ENCODE measurements at places on chromosomes 4 and X.

DNA sequence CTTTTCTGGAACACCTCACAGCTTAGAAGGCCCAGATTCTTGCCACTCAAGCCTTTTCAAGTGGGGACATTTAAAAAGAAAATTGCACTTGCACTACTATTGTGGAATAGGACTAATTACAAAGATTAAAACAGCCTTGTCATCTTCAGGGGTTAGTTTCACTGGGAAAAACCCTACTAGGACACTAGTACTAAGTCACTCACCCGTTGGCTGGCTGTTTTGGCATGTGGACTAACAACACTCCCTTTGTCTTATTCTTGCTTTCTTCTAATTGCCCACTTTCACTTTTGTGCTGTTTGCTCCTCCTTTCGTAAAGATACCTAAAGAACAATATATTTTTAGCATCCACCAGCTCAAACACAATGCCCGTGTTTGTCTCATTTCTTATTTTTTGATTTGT, 200.9 kb upstream of the MID1 start:
- DNase-seq: no peak

GRCh38 chrX:148593146-148593545, 92.7 kb downstream of the AFF2 start:
- no peak for DNase-seq

DNA sequence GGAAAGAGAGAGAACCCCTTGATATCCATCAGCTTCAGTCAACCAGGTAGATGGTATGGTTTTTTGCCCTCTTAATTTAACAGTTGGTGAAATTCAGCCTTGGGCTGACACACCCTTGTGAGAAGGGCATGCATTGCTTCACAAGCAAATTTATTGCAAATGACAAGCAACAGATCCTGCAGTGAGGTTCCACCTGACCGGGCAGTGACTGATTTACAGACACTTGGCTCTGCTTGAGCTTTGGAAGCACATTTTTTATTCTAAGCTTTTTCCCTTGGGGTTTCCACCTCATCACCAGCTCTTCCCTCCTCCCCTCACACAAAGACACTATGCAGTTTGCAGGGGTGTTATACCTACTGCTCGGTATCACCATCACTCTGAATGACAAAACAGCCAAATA, 28.3 kb upstream of the SERTM2 start:
- no peak for DNase-seq

- no peak for DNase-seq
Measured at GRCh38 chrX:69207216-69207615, 42.0 kb upstream of the PJA1 start.

GRCh38 chr4:82801910-82802521, 3.4 kb upstream of the SCD5 start:
- DNase-seq: peak; percentile 72

DNA sequence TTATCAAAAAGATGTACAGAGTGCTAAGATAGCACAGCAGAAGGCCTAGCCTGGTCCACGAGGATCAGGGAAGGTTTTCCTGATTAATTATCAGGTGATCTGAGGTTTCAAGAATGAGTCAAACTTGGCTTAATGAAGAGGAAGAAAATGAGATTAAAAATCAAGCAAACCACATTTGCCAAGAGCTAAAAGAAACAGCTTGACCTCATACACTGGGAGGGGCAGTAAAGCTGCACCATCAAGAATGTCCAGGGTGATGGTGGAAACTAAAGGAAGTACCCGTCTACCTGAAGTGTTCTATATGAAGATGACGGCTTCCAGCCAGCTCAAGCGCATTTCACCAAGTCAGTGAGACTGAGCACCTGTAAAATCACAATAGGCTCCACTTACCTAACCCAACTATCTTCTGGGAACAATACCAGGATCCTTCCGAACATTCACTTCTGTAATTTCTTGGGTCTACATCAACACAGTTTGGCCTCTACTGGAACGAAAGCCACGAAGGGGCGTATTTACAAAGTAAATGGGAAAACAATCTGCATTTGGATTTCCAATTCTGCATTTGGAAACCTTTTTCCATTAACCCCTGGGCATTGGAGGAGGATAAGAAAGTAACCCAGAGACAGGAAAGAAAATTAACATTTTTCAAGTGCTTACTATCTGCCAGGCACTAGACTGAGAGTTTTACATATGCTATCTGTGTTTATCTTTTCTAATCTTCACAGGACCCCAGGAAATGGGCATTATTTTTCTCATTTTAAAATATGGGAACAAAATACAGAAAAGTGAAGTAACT, 114.0 kb upstream of the DCLK2 start:
- DNase-seq: no peak

DNA sequence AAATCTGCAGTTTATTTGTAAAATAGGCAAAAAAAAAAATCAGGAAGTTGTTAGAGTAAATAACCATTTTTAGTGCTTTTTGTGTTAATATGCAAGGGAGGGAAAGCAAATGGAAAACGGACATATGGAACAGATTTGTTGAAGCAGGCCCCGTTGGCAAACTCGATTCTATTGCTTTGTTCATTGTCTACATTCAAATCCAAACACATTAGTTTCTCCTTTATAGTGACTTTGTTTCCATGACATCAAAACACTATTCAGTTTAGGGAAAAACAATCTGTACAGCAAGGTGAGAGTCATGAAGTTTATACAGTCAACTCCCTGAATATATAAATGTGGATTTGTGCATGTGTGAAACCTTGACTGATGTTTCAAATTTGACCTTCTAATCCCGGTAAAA, 142.2 kb downstream of the FAM47A start:
- no peak for DNase-seq

DNA sequence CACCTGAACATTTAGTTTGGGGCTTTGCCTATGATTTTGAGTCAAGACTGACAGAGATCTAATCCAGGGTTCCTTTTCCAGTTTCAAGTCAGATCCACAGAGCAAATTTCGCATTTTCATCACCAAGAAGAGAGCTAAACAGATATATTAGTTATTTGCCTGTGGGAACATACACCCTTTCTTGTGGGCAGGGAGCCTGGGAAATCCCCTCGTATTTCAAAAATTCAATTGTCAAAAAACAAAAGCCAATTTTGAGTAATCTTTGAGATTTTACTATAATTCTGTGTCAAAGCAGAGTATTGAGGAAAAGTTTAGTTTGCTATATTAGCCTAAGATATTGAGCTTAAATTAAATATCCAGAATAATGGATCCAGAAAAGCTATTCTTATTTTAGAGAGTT, 56.6 kb downstream of the AFM start:
- DNase-seq: no peak

DNA sequence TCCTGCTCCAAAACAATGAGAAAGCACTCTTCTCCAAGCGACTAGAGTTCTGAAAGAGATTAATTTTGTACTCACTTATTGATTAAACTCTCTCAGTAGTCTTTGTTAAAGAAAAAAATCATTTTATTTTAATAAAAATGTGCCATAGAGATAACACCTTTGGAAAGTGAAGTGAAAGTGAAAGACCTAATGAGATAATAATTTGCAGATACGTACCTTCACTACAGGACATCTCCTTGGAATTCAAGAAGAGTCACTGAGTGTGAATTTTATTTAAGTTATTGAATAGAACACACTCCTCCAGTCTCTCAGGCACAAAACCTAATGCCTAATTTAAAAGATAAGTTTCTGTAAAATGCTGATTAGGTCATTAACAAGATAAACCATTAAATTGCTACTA, 1070.6 kb upstream of the GRID2 start:
- no peak for DNase-seq

- no peak for DNase-seq
Measured at GRCh38 chrX:44019911-44020310, 46.7 kb upstream of the NDP start.

DNA sequence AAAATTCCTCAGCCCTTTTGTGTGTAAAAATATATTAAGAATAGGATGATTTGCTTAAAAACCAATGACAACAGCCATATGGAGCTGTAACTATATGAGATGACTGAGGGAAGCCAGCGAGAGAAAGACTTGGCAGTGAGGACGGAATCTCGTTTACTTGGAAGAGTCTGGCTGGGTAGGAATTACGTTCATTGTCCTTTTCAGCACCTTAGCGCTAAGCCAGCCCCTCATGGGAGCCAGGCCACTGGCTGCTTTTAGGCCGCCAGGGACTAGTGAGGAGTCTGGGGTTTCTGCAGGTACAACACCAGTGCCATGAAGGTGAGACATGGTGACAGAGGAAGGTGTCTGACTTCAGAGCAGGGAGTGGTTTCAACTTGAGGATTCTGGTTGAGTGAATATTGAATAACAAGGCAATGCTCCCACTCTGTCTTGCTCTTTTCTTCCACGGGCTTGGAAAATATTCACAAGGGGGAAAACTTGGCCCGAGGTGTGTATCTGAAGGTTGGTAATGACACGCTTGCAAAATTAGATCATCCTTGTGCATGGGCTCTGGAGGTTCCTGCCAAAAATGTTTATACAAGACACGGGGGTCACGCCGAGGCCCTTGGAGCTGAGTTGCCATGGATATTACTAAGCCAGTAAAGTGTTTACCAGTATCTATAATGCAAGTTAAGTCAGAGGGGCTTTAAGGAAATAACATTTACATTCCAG, 17.4 kb downstream of the KLF3 start:
- peak; percentile 76 for DNase-seq

- peak; percentile 60 for DNase-seq
Measured at GRCh38 chrX:136847874-136848273, 32.7 kb downstream of the RBMX start.

DNA sequence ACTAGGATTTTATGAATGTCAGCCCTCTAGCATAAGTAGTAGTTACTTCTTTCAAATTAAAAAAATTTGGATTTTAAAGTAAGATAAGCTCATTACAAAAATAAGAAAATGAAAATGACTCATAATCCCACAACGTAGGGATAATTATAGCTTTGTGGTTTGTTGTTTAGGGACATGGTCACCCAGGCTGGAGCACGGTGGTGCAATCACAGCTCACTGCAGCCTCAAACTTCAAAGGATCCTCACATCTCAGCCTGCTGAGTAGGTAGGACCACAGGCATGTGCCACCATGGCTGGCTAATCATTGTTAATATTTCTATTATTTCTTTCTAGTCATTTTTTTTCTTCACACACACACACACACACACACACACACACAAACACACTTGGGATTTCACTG, 57.6 kb downstream of the PLAC1 start:
- peak; percentile 67 for DNase-seq

DNA sequence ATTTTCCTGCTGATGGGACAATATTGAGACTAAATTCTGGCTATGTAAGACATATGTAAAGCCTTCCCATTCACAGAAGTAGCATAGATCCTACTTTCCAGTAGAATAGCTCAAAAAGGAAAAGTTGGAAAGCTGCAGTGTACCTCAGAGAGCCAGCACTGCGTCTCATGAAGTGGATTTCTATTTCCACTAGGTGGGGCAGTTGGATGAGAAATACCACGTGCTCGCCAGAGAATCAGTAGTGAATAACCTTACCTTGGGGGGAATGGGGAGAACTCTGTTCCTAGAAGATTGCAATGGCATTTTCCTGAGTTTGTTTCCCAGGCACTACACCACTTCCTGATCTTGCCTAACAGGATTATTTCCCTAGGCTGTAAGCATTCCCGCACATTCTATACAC, 907.1 kb downstream of the FSTL5 start:
- peak; percentile 41 for DNase-seq

- peak; percentile 92 for DNase-seq
Measured at GRCh38 chr4:39319676-39320075, 46.5 kb downstream of the RFC1 start.

GRCh38 chr4:147078362-147078761, 132.7 kb upstream of the TTC29 start:
- no peak for DNase-seq

DNA sequence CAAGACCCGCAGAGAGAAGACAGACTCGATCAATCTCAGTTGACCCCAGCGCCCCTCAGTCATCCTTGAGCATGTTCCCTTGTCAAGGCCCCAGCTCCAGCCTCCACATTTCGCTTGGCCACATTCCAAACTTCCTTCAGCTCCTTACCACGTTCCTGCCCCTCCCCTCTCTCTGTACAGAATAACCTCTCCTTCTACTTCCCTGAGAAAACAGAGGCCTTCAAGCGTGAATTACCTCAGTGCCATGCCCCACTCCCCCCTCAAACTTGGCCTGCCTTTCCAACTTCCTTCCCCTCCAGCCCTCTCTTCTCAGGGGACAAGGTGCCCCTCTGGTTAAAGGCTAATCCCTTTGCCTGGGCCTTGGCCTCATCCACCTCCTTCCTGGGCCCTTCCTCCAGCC, 3.2 kb upstream of the RIPPLY1 start:
- DNase-seq: no peak

GRCh38 chr4:62619971-62620370, 1419.8 kb downstream of the ADGRL3 start:
- no peak for DNase-seq

DNA sequence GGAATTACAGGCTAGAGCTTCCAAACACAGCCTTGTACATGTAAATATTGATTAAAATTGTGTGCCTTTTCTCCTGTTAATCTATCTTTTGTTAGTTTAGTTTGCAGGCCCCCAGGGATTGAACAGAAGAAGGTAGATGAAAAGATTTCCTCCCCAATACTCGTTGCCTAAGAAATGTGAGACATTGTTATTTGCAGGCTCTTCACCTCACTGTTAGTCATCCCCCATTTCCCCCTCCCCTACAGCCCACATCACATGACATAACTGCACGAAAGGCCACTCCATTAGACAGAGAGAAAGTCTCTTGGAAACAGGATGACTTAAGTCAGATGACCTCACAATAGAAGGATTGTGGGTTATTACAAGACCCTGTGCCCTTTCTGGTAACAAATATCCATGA, 13.3 kb upstream of the MID1 start:
- DNase-seq: peak; percentile 89

All from choroid plexus epithelial cell (primary cell).